ENCODE measurements at places on chromosomes 6 and 20. TPM values are rescaled to one million over a fixed set of nuclear protein-coding genes. Genes with fewer than 3 reads are reported as not detected.

DNA sequence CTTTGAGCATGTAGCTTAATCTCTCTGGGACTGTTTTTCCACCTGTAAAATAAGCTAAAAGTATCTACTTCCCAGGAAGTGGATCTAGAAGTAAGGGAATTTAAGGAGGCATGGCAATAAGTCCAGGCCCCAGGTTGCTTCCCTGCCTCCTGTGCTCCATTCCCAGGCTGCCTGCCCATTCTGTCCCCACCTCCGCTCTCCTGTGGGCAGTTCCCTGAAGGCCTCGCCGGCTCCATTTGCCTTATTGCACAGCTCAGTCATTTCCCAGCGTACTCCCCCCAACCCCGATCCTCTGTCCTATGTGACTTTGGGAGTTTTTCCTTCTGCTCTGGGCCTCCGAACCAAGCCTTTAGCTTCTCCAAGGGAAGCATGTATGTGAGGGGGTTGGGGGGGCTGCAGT, 4.6 kb downstream of the SLC29A1 start:
- H3K4me1 ChIP-seq = peaks cover 34% of the 10 kb centered on the region
- no peaks in the 10 kb centered on the region for H3K27me3 ChIP-seq
- H3K4me3 ChIP-seq = no peak overlapping the region
- peaks cover 44% of the 10 kb centered on the region for H3K36me3 ChIP-seq

DNA sequence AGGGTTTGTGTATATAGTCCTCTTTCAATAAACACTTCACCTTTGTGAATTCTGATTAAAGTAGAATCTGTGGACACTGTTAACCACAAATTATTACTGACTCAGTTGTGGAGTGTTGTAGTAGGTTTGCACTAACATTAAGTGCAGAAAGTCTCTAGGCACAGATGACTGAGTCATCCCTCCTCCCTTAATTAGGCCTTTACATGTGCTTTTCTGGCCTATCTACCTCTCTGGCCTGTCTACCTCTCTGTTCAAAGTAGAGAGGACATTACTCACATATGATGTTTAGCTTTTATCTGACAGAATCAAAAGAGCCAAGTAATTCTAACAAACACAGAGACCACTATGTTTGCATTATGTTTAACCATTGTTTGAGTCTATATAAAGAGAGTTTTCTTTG, 783.0 kb downstream of the TENT5A start:
- peaks cover 6% of the 10 kb centered on the region for H3K36me3 ChIP-seq
- H3K4me1 ChIP-seq = peaks cover 39% of the 10 kb centered on the region
- H3K27ac ChIP-seq = no peak overlapping the region
- no peak overlapping the region for H3K4me3 ChIP-seq

DNA sequence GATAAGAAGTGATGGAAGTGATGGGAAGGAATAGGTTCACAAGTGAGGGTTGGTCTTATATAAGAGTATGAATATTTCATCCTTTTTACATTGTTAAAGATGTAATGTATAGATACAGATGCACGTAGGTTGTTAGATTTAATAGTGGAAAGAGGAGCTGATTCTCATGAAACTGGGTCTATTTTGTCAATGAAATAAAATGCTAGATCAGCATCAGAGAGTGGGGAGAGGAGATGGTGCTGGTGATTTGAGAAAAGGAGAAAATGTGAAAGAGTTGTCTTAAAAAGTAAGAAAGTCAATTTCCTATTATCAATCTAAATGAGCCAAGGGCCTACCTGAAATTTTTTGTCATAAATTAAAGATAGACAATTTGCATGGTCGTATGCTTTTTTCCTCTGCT, 82.8 kb upstream of the FYN start:
- no peaks in the 10 kb centered on the region for H3K36me3 ChIP-seq
- no peaks in the 10 kb centered on the region for H3K27me3 ChIP-seq
- H3K4me3 ChIP-seq = no peak overlapping the region

DNA sequence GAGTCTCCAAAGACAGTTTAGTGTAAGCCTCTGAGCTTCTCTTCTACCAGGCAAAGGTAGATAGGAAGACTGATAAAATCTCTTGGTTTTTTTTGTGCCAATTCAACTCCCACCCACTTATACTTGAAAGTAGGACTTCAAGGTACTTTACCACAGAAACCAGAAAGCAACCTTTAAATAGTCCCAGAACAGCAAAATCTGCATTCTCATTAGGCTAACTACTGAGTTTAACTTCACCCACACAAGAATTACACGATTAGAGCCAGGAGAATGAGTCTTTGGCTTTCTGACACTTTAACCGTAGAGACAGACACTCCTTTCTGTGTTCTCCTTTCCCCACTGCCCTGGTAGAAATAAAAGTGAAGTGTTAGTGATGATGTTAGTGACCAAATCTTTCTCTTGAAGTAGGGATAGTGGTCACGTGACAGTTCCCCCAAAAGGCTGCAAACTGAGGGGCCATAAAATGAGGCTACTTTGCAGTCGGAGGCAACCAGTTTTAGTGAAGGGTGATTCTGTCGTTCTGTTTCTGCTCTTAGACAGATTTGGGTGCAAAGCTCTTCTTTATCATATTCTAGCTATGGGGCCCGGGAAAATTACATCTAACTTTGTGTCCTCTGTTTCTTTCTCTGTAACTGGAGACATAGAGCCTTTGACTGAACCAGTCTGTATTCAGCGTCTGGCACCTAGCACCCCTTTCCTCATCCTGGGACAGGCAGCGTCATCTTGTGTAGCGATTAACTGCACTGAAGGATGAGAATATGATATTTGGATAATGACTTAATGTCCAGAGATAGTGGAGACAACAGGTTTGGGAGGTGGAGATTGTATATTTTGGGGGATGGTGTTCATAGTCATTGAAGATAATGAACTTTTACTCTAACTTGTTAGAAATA, 206.4 kb upstream of the CITED2 start:
- no peaks in the 10 kb centered on the region for H3K27me3 ChIP-seq
- no peak for DNase-seq
- H3K4me3 ChIP-seq = no peak overlapping the region
- H3K27ac ChIP-seq = no peak overlapping the region
- peaks cover 7% of the 10 kb centered on the region for H3K4me1 ChIP-seq

DNA sequence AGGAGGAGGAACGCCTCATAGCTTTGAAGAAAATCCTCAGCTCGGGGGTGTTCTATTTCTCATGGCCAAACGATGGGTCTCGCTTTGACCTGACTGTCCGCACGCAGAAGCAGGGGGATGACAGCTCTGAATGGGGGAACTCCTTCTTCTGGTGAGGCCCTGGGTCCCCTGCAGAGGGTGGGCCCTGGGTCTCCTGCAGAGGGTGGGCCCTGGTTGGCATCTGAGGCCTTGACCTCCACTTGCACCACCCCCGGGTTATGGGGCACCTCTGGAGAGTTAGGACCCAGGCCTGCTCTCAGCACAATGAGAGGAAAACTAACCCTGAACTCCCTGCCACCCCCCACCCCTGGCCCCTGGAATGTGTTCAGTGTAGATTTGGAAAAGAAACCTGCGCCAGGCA, 47.2 kb downstream of the SYNJ2 start:
- no peak overlapping the region for H3K27ac ChIP-seq
- H3K4me1 ChIP-seq = peaks cover 29% of the 10 kb centered on the region
- no peaks in the 10 kb centered on the region for H3K27me3 ChIP-seq
- DNase-seq = no peak
- H3K4me3 ChIP-seq = no peak overlapping the region

GRCh38 chr20:50445354-50446151, 64.6 kb upstream of the PTPN1 start:
- H3K4me3 ChIP-seq = no peak overlapping the region
- H3K4me1 ChIP-seq = peaks cover 9% of the 10 kb centered on the region
- peak; percentile 23 for DNase-seq
- no peak overlapping the region for H3K27ac ChIP-seq

The CCN6 gene
- total RNA-seq = not detected

- H3K27ac ChIP-seq = no peak overlapping the region
- peaks cover 10% of the 10 kb centered on the region for H3K4me1 ChIP-seq
- DNase-seq = no peak
- H3K27me3 ChIP-seq = no peaks in the 10 kb centered on the region
Observed at GRCh38 chr6:89642956-89643355, 4.4 kb upstream of the LYRM2 start.

The KIF25 gene
- 1.1 TPM for total RNA-seq

Measured in WTC11 (cell line).